ENCODE measurements at places on chromosomes 3 and 15.

- DNase-seq: no peak
Measured at GRCh38 chr3:80017369-80017768, 249.6 kb upstream of the ROBO1 start.

GRCh38 chr3:66133853-66134445 is 86.9 kb upstream of the SLC25A26 start:
- no peak for DNase-seq

DNA sequence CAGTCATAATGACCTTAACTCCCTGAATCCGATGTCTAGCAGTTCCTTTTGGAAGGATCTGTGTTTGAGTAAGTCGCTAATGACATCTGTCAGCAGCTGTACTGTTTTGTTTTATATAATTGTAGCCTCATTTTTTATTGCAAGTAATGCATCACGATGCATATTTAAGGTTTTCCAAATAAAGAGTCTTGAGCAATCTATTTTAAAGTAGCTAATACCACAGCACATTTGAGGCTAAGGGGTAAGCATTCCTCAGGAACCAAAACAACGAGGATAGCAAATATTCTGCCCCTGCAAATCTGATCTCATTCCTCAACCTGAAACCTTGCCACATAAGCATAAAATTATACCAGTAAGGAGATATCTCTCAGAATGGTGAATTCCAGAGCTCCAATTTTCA is 98.7 kb downstream of the TBC1D5 start:
- DNase-seq: no peak

- DNase-seq: no peak
Measured at GRCh38 chr3:72816862-72817355, 31.3 kb downstream of the SHQ1 start.

DNA sequence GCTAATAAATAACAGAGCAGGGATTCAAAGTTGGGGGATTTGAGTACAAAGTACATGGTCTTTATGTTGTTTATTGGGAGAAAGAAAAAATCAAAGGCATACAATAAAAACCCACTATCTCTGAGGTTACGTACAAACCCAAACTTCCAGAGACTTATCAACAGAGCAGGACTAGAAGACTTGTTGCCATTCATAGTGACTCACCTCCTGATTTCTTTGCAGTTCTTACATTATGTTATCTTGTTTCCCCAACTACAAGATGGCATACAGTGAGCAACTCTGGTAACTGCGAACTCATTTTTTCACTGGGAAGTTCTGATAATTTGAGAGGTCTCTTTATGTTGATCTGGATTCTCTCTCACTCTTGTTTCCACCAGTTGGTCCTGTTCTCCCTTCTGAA is 80.6 kb upstream of the ETV5 start:
- DNase-seq: no peak

- no peak for DNase-seq
Measured at GRCh38 chr3:149688122-149688757, 30.4 kb upstream of the WWTR1 start.

- DNase-seq: no peak
Measured at GRCh38 chr15:68175526-68175925, 29.6 kb downstream of the CALML4 start.

DNA sequence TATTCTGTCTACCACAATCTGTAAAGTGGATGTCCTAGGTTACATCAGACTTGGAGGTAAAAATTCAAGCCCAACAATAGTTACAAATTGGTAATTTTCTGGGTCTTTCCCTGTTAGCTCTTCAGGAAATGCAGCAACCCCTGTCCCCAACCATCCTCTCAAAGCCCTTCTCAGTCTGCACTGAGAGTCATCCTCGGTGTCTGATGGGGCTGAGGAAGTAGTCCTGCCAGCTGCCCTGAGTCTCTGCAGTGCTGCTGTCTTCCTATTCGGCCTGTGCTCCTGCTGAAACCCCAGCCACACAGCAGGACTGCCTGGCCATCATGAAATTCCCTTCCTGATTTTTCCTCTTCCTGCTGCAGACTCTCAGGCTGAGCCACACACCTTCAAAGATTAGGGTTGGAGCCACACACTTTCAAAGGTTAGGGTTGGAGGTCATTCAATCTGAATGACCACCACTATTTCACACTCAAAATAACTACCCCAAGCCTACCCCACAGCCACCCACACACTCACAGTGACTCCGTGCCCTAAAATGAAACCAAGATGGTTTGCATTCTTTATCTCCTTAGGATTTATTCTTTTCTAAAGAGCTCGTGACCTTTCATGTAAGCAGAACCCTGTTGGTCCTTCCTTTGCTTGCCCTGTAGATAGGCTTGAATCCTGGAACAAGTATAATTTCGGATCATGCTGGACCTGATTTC is 17.6 kb downstream of the TRIM42 start:
- no peak for DNase-seq

DNA sequence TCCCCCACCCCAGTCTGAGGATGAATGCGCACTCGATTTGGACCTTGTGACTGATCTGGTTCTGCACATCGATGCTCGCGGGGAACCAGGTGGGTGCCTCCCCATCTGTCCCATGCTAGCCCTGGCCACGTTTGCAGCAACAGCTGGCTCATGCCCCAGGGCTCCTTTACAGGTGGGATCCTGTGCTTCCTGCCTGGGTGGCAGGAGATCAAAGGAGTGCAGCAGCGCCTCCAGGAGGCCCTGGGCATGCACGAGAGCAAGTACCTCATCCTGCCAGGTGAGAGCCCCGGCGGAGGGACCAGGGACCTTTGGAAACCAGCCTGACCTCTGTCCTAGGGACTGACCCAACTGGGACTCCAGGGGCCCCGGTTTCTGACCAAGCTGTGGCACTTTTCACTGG is 44.3 kb downstream of the DHX30 start:
- DNase-seq: no peak

DNA sequence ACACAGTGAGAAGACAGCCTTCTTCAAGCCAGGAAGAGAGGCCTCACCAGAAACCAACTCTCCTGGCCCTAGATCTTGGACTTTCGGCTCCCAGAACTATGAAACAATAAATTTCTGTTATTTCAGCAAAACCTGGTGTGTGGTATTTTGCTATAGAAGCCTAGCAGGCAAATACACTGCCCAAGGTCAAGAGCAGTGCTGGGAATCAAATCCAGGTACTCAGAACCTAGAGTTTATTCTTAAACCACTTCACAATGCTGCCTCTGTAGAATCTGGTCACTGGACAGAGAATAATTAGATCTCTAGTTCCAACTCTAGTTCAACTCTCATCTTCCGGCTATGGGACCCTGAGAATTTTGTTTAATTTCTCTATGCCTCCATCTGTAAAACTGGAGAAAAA is 46.6 kb downstream of the ATP13A4 start:
- DNase-seq: no peak

- peak; percentile 91 for DNase-seq
Measured at GRCh38 chr3:4772171-4772804, 206.9 kb upstream of the BHLHE40 start.

- no peak for DNase-seq
Measured at GRCh38 chr15:53979051-53979788, 979 bp downstream of the UNC13C start.

DNA sequence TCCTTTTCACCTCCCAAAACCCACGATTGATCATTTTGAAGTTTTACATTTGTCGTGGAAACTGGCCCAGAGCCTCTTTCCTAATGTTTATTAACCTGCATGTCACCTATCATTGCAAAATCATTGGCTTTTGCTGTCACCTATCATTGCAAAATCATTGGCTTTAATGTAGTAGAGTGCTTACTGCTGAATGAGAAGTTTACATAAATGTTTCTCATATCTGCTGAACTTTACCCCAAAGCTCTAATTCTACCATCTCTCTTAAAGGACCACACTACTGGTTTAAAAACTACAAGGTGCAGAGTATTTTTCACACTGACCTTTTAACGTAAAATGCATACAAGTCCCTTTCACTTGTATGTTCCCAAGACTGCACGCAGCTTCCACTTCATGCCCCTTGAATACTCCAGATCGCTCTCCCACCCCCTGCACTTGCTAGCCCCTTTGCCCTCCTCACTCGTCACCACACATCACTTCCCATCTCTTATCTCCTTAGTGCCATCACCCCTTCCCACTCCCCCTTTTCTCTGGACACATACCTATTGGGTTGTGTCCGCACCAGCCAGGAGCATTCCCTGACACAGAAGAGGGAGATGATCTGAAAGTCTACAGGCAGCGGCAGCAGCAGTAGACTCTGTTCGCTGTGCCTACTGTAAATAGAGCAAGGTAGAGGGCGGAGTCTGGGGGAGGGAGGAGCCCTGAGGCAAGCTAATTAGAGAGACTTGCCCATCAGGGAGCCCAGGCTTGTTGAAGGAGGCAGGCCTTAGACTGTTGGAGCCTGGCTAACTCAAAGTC is 30.2 kb upstream of the ATOSA start:
- DNase-seq: no peak

GRCh38 chr3:104781112-104781511 is 585.6 kb upstream of the ALCAM start:
- no peak for DNase-seq

GRCh38 chr3:180782195-180782984 is 103.1 kb upstream of the CCDC39 start:
- no peak for DNase-seq

DNA sequence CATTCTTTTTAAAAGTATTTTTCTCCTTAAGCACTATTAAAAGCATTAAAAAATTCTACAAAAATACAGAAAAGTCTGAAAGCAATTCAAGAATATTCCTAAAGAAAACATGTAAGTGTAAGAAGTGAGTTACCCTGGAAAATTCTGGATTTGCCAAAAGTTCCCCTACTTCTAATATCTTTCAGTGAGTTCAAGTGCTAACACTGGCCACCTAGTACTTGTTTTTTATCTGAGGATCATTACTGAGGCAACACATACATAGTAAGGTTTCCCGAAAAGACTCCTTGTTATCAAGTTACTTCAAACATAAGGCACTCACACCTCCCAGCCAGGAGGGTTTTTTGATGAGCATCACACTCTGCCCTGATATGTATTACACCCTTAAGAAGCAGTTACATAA is 158.4 kb downstream of the TIGIT start:
- DNase-seq: no peak

DNA sequence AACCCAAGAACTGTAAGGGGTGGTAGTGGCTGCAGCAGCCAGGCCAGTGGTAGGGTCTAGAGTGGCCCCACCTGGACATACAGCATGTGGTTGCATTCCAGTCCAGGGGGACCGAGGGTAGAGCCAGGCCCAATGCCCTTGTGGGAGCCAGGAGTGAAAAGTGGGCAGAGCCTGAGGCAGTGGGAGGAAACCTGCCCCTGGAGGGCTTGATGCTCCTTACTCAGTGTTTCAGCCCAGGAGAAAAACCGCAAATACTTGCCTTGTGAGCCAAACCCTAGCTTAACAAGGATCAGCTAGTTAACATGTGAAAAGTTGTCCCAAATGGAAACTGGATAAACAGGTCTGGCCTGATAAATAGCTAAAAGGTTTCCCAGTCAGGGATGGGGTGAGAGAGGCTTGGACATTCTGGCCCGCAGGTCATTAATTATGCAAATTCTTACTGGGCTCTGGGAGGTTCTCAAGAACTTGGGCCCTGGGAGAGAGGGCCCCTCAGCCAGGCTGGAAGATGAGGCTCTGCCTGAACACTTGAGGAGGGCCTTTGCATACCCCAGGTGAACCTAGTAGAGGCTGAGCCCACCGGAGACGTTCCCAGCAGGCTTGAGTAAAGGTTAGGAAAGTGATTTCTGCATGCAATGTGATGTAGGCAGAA is 222.1 kb downstream of the THSD4 start:
- no peak for DNase-seq

DNA sequence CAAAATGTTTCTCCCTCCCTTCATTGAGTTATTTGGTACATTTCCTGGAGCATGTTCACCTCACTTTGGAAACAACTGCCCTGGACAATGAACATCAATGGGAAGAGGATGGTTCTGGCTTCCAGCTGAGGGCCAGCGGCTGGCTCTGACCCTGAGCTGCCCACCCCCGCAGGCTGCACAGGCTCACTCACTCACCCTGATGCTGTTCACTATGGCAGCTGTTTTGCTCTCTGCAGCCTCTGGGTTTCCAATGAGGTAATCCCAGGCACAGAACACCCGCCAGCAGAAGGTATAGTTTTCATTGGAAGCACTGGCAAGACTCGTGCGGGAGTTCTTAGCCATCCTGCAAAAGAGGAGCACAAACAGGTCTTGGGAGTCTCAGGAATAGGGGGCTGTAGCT is 17.8 kb downstream of the TMC3 start:
- DNase-seq: no peak

DNA sequence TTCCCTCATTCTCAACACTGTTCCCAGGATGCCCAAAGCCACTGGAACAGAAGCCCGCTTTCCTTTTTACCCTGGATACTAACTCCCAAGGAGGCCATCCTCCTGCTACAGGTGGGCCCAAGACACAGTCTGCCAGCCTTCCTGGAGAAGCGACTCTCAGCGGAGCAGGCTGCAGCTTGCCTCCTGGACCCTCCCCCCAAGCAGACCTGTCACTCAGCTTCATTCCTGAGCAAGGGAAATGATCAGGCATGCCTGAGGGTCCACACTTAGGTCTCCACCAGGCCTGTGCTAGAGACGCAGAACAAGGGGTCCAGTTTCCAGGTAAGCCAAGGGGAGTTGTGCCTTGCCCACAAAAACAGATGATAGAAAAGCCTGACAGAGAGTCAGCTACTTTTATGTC is 62.8 kb downstream of the SLCO2A1 start:
- DNase-seq: no peak

DNA sequence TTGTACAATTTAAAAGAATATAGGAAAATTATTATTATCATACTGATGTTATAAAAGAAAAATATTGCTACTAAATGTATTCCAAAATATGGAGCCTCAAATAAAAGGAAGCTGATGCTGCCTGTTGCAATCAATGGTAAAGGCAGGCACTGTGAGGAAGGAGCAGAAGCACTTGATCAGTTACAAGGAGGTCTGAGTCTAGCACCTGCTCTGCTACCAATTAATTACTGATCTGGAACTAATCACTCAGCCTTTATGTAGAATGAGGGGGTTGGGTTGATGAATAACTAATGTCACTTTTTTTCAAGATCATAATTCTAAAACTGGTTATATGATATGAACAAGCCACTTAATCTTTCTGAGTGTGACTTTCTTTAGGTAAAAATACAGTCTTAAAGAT is 5.5 kb downstream of the ADGRG7 start:
- no peak for DNase-seq

DNA sequence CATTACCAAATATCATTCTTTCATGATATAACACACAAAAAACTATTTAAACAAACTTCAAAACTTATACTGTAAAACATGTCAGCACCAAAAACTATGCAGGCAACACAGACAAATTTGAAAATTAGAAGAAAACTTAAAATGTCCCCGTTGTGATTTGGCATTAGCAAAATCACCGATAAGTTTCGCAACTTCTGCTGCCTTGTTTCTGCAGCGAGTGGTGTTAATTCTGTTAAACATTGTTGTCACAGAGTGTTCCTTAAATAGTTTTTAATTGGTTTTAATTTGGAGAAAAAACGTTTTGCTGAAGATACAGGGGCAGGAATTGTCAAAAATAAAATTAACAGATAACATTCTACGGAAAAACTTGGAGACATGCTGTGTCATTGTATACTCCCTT is 160.6 kb downstream of the RPLP1 start:
- no peak for DNase-seq

GRCh38 chr3:182704926-182705325 is 88.4 kb upstream of the ATP11B start:
- no peak for DNase-seq

- DNase-seq: no peak
Measured at GRCh38 chr15:47551079-47551478, 166.2 kb upstream of the SEMA6D start.
